Caki2 (cell line): ENCODE measurements at places on chromosomes 1 and 21.

- no peak for DNase-seq
These were observed 1.3 kb downstream of the C8B start for GRCh38 chr1:56964349-56965017.

GRCh38 chr1:156476501-156477298 is 23.9 kb downstream of the MEF2D start:
- peak; percentile 71 for DNase-seq

- no peak for DNase-seq
These were observed 16.9 kb upstream of the BTG2 start for GRCh38 chr1:203288400-203288799.

- no peak for DNase-seq
These were observed 21.6 kb upstream of the RGL1 start for GRCh38 chr1:183783342-183783741.

DNA sequence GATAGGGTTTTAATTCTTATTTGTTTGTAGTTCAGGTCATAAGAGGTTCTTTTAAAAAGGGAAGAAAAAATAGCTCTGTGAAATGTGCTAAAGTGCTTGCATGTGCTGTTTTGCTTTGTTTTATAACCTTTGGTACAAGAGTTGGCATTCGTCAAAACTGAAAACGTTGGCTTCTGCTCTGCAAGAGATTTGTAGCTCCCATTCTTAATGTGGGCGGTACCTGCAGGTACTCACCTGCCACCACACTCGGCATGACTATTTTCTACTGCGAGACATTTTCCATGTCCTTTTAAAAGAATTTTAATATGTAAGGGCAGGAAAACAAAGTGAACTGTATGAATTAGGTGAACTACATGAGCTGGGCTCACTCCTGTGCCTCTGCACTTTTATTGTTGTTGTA is 92.6 kb downstream of the ADARB1 start:
- no peak for DNase-seq

DNA sequence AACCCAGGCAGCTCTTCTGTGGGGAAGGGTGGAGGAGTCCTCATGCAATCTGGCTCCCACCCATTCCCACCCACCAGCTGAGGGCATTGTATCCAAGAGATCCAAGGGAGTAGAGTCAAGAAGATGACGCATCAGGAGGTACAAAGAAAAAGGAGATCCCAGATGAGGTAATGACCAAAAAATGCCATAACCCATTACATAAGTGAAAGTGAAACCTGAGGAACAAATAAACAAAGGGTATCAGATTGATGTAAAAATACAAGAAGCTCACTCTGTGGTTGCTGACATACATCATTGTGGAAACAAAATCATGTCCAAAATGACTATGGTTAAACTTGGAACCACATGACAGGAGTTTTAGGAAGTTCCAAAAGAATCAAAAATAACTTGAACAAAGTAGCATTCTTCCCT is 42.5 kb downstream of the CCN1 start:
- DNase-seq: peak; percentile 32

DNA sequence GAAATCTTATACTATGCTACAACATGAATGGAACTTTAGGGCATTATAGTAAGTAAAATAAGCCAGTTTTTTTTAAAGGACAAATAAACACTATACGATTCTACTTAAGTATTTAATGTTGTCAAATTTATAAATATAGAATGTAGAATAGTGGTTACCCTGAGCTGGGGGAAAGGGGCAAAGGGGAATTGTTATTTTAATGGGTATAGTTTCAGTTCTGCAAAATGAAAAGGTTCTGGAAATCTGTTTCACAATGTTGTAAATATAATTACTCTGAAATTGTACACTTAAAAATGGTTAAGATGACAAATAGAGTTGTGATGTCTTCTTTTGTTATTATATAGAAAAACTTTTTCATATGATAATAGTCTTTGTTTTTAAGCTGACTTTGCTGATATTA is 366.3 kb downstream of the MRPL39 start:
- no peak for DNase-seq

GRCh38 chr1:99673315-99673714 is 27.4 kb downstream of the PALMD start:
- DNase-seq: no peak

DNA sequence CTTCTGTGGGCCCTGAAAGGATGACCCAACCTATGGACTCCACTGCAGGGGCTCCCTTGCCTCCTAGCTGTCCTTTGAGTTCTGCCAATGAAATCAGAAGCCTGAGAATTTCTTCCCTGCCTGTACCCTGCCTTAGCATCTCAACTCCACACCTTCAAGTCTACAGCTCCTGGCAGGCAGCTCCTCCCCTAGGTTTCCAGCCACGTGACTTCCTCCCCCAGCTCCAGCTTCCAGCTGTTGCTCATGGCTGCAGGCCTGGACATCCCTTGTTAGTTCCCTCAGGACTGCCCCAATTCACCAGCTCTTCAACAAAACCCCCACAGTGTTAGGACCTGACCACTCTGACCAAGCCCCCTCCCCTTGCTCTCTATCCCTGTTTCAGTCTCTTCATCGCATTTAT is 2.4 kb downstream of the RCAN1 start:
- no peak for DNase-seq

DNA sequence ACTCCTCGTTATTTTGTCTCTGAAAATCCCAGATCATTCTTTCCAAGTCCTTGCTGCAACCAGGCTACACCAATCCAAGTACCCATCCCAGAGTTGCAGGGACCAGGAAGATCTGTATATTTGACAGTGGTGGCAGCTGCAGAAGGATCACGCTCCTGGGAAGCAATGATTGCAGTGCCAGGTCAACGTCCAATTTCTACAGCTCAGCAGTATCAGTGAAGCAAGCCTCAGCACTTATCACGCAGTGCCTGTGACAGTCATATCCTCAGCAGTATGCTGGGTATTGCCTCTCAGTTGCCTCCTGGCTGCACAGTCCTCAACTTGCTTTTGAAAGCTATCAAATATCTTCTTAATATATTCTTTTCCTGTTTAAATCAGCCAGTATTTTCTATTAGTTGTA is 66.7 kb downstream of the BARHL2 start:
- no peak for DNase-seq

DNA sequence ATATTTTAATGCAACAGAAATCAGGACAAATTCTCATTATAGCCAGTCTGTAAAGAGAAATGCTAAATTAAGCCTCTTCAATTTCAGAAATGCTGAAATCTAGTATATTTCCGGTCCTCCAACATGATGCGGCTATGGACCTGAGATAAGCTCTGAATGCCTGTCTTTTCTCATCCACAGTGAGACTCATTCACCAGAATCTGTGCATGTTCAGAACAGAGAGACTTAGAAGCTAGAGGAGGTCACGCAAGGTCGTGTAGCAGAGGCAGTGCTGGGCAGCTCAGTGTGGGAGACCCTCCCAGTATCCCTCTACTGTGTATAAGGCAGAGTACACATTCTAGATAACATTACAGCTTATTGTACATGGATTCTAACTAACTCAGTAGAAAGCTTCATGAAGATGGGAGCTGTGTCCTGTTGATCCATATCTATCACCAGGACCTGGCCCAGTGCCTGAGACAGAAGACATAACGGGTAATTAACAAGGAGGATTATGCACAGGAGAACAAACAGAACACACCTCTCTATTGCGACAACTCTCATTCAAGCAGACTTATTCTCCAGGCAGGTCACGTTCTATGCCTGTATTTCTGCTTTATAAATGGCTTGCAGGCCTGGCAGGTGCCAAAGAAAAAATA is 97.0 kb upstream of the COA6 start:
- DNase-seq: no peak

DNA sequence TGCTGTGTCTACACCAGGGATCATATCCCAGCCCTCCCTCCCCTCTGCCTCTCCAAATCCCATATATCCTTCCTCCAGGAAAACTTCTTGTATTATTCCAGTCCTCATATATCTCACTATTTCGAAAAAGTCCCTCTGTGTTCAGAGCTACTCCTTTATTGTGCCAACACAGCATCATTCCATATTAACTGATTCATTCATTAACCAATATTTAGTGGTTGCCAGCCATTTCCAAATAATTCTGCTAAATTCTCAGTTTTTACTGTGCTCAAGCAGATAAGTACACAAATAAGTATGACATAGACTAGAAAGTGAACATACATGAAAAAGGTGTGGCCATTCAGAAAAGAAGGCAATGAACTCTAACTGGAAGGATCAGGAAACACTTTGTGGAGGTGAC is 241.6 kb upstream of the DUSP10 start:
- DNase-seq: no peak

DNA sequence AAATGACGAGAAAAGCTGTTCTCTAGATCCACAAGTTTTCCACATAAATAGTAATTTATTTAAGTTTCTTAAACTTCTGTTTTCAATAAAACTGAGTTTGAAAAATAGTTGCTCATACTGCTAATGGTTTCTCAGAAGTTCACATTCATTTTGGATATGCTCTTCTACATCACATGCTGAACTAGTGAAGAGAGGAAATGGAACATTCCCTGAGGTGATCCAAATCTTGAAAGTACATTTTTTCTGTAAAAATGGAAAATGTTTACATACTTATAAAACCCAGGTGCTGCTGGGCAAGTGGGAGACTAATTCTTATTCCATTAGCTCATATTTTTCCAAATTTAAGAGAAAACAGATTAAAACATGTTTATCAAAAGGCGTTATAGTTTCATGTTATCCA is 111.7 kb downstream of the ADGRL4 start:
- DNase-seq: no peak

DNA sequence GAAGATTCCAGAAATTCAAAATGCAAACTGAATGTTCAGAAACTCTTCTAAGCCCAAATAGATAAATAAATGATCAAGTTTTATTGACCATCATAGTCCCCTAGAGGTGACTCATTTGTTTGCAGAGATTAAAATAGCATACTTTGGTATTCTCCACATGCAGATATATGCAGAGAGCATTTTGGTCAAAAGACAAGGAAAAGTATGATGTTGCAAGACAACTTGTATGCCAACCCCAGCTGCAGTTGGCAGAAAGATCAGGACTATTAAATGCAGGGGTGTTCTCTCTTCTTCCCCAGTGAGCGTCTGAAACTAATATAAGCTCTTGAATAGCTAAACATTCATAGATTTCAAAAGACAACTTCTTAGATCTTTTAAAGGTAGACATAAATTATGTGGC is 404.9 kb downstream of the LTN1 start:
- DNase-seq: no peak

DNA sequence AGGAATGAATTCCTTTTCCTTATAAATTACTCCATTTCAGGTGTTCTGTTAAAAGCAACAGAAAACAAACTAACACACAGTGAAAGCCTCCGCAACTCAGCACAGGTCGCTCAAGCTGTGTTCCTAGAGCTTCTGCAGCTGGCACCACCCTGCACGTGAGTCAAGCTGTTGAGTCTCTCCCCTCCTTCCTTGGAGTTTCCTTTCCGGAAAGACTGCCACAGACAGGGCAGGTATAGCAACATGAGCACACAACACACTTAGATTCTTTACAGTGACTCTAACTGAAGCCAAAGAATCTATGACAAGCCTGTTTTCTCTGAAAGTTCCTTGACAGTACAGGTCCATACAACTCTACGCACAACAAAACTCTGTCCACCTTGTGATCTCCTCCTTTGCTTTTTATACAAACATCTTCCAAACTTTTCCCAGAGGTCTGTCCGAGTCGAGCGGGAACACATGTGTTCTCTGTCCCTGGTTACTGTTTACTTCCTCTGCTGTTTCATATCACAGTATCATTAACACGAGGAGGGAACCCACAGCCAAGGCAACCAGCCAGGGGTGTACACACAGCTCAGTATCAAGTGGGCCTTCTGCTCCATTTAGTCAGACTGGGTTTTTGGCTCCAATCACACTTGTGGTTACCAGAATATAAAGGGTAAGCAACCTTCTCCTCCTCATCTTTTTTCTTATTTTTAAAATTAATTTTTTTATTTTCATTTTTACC is 38.7 kb upstream of the DESI2 start:
- DNase-seq: no peak

GRCh38 chr1:30685796-30686165 is 37.6 kb downstream of the MATN1 start:
- DNase-seq: no peak

GRCh38 chr1:22141554-22142314 is 1.2 kb downstream of the WNT4 start:
- DNase-seq: peak; percentile 8

- DNase-seq: no peak
These were observed 585.7 kb downstream of the LMO4 start for GRCh38 chr1:87914396-87914795.

GRCh38 chr1:172778456-172779455 is 119.9 kb downstream of the FASLG start:
- DNase-seq: no peak

- DNase-seq: no peak
These were observed 1.1 kb downstream of the COL9A2 start for GRCh38 chr1:40315795-40316594.

- no peak for DNase-seq
These were observed 8.1 kb upstream of the PMVK start for GRCh38 chr1:154944401-154945159.

- DNase-seq: peak; percentile 38
These were observed 1.4 kb upstream of the C1QC start for GRCh38 chr1:22641906-22642636.

GRCh38 chr1:209095627-209096595 is 487.6 kb upstream of the CAMK1G start:
- no peak for DNase-seq

GRCh38 chr1:155120253-155120652 is 7.4 kb upstream of the EFNA1 start:
- DNase-seq: no peak
